Foreskin keratinocyte (primary cell): ENCODE measurements at places on chromosomes 16 and 17. TPM values are rescaled to one million over a fixed set of nuclear protein-coding genes. Genes with fewer than 3 reads are reported as not detected.

Gene RBFOX1
- polyA plus RNA-seq, result not detected in 2 replicates

- DNase-seq, result no peak
Measured at GRCh38 chr16:75081179-75081859, 35.3 kb downstream of the LDHD start.

Gene HOXB5
- not detected in 2 replicates for polyA plus RNA-seq

Gene TMEM235
- not detected in 2 replicates for polyA plus RNA-seq

Gene KPNB1
- polyA plus RNA-seq, result 75.6 and 107 TPM in 2 replicates

DNA sequence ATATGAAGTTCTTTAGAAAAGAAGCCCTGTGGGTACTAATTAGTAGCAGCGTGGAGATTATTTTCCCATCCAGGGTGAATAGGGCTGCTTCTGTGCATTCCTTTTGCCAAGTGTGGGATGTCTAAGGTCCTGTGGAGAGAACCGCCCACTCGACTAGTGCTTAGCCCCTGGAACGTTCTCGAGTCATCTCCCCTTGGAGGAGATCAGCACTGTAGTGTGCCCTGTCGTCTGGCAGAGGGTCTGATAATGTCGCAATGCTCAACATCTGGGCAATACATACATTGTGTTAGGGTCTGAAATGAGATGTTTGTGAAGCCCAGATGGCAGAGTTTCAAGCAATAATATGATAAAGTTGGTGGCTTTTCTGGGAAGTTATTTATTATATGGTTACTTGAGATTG, 64.8 kb downstream of the SPECC1 start:
- no peak for DNase-seq

DNA sequence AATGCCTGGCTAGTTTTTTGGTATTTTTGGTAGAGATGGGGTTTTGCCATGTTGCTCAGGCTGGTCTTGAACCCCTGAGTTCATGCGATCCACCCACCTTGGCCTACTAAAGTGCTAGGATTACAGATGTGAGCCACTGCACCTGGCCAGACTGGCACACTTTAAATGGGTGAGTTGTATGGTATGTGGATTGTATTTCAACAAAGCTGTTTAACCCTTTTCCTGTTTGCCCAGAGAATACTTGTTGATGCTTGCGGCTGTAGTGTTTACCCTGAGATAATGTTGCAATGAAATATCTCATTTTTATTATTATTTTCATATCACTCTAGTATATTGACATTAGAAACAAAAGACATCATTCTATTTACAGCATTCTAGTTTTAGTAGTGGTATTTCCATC, 17.1 kb upstream of the TMEM94 start:
- DNase-seq, result peak; percentile 38

Gene CDK3
- polyA plus RNA-seq, result 3.0 and 3.4 TPM in 2 replicates

- peak; percentile 87 for DNase-seq
Measured at GRCh38 chr16:67277294-67277998, 1.9 kb upstream of the PLEKHG4 start.

GRCh38 chr16:819336-820043, 19.0 kb upstream of the GNG13 start:
- no peak for DNase-seq

DNA sequence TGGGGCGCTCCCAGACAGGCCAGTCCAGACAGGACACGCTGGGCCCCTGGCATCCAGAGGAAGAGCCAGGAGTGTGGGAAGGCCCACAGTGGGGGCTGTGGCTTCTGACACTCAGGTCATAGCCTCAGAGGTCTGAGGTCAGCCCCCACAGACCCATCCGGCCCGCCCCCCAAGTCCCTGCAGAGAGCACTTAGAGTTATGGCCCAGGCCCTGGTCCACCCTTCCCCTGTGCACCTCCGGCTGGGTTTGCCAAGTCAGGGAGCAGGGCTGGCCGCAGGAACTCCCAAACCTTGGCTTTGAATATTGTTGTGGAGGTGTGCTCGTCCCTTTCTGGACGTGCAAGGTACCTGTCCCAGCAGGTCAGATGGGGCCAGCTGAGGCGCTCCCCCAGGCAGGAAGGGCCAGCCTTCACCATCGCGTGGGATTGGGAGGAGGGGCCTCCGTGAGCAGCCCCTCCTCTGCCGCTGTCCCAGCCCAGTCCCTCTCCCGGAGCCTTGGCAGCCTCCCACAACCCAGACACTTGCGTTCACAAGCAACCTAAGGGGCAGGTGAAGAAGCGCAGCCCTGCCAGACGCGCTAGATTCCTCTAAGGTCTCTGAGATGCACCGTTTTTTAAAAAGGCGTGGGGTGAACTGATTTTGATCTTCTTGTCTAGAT, 74.6 kb downstream of the SOCS1 start:
- no peak for DNase-seq

Gene CRISPLD2
- 0.10 and 0.17 TPM in 2 replicates for polyA plus RNA-seq

DNA sequence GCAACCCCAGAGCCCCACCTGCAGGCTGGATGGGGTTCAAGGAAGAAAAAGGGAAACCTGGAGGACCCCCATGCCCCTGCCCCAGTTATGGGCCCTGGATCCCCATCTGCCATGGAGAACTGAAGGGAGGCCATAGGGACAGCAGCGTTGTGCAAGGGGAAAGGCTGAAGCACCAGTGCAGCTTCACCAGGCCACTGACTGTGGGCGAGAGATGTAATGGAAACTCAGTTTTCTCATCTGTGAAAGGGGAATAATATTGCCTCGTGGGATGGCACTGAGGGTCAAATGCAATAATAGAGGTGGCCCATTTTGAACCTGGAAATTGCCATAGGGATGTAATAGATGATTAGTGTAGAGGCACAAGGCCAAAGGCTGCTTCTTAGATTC, 9.9 kb upstream of the TSPOAP1 start:
- DNase-seq, result no peak

DNA sequence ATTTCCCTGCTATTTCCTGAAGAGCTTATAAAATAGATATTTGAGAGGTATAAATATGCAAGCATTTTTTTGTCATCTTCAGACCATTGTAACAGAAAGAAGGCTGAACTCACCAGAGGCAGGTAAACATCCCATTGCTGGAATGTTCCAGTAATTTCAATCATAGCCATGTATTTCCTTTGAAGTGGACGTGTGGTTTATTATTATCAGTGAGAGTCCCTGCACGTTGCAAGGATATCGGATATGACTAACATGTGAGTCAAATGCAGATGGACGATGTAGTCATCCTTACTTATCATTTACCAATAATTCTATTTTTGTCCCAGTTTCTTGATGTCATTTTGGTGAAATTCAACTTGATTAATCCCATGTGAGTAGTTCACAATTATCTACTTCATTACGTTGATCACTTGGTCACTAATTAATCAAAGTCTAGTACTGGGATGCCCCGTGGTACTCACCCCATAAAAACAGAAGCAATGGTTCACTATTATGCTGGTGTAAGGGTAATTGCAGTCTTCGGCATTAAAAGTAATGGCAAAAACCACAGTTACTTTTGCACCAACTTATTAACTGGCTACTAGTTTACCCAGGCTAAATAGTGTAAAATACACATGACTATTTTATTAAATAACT, 89.5 kb downstream of the VAT1L start:
- peak; percentile 48 for DNase-seq

DNA sequence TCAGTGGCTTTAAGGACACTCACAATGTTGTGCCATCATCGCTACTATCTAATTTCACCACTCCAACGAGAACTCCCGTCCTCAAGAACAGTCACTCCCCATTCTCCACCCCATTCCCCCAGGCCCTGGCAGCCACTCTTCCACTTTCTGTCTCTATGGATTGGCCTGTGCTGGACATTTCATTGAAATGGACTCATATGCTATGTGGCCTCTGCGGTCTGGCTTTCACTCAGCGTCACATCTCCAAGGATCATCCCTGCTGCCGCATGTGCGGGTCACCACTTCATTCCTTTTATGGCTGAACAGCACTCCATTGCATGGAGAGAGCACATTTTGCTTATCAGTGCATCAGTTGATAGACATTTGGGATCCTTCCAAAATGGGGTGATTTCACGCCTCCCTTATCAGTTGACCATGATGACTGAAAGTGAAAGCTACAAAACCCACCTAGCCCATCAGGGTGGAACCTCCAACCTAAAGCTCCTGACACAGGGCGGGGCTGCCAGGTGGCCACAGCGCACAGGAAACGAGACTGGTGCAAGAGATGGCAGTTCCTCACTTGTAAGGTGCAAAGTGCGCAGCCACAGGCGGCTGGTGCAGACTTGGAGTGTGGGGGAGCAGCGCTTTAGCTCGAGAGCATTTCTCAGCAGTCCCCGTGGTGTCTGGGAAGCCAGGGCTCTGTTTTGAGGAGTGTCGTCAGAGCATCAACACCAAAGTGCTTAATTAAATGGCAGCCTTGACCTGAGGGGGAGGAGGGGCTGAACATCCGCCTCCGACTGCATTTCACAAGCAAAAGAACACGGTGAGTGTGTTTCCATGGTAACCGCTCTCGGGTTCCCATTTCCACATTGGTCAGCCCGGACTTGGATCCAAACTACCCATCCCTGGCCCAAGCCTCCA, 23.8 kb downstream of the COTL1 start:
- DNase-seq, result no peak

Gene ANKRD40CL
- not detected in 2 replicates for polyA plus RNA-seq

Gene ADAM11
- polyA plus RNA-seq, result 0.08 and 0.13 TPM in 2 replicates

Gene CBFA2T3
- polyA plus RNA-seq, result 0.09 and 0.18 TPM in 2 replicates

GRCh38 chr16:22052980-22053379, 39.4 kb upstream of the VWA3A start:
- no peak for DNase-seq

DNA sequence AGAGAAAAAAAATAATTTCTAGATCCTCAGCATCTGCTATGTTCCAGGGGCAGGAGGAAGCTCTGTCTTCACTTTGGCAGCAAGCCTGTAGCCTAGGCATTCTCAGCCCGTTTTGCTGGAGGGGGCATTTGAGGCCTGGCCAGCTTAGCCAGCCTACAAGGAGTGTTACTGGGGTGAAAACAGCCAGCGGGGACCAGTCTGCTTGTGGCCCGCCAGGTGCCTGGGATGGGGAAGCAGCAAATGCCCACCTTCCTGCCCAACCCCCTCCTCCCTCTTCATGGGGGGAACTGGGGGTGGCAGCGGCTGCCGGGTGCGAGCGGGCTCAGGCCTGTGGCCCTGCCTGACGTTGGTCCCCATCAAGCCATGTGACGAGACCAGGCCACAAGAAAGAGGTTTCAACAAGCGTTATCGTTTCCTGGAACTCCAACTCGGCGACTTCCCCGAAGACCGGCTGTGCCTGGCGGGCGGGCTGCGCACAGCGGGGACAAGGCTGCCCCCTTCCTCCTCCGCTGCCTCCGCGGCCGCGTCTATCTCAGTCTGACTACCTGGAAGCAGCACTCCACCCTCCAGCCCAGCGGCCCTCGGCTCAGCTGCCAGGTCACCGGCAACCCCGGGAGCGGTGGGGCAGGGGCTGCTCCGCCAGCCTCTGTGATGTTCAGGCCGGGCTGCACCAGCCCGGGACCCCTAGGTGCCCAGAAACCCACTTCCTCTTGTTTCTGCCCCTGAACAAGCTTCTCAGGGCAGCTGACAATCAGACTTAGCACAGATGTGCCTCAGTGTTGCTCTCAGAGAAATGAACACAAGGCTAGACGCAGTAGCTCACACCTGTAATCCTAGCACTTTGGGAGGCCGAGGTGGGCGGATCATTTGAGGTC, 22.9 kb downstream of the SOCS1 start:
- no peak for DNase-seq

Gene AOC3
- 0.19 and 0.22 TPM in 2 replicates for polyA plus RNA-seq

DNA sequence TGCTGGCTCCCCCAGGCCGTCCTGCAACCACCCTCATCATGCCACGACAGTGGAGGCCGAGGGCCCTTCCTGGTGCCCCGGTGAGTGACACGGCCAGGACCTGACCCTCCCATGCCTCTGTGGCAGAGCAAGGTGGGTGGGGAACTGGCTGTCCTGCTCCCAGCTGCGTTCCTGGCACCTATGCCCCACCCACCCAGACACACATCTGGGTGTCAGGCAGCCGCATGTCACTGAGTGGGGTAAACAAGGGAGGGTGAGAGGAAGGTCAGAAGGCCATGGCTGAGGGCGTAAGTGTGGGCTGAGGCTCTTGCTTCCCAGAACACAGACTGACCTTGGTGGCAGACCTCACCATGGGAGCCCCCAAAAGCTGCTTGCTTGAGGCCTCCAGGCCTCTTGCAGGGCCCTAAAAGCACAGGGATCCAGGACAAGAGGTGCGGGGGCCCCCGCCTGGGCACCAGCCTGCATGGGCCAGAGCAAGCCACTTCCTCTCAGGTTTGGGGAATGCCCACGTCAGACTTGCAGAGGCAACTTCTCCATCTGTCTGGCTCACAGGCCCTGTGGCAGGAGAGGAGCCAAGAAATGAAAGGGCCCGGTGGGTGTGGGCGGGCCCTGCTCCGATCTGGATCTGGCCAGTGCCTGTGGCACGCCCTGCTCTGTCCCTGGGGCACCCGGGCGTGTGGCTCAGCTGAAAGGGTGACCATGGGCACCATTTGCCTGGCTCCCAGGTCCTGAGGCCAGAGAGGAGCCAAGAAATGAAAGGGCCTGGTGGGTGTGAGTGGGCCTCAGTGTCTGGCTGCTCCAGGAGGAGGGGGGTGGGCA, 3.9 kb upstream of the CCDC57 start:
- peak; percentile 76 for DNase-seq

- DNase-seq, result no peak
Measured at GRCh38 chr17:65173976-65174683, 37.0 kb downstream of the RGS9 start.

- DNase-seq, result peak; percentile 82
Measured at GRCh38 chr16:626787-627453, 3.9 kb upstream of the WFIKKN1 start.

DNA sequence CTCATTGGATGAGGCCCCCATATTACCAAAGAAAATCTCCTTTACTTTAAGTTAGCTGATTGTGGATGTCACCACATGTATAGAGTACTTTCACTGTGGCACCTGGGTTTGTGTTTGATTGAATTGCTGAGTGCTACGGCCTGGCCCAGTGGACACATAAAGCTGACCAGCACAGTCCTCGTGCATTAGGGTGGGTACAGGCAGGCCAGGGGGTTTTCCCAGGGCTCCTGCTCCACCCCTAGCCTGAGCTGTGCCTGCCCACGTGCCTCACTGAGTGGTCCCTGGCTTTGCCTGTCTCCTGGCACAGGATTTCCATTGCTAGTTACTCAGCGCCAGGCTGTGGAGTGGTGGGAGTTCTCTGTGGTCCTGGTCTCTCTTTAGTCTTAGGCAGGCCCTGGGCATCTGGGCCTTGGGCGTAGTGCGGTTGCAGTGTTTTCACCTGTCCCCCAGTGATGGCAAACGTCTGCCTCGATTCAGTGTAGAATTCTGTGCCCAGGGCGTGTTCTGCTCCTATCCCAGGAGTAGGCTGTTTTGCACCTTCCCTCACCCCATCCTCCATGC, 86.0 kb downstream of the RPTOR start:
- DNase-seq, result no peak

DNA sequence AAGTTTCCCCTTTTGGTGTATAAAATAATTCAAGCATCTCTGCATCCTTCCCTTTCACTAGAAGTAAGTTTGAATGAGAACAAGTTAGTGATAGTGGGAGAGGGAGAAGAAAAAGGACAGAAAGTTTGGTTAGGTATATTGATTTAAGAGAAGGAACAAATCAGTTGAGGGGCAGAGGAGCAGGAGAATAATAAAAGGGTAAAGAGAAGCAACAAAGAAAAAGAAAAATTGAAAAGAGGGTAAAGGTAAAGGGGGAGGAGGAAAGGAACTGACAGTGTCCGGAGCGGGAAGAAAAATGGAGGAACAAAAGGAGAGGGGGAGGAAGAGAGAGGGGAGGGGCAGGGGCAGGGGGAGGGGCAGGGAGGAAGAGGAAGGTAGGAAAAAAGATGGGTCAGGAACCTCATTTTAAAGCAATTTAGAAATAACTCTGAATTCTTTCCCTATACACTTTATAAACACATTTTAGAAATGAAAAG, 6.3 kb upstream of the IGF2BP1 start:
- no peak for DNase-seq
